Transverse colon (tissue), 4 donors: ENCODE measurements at places on chromosomes 5 and 9.

DNA sequence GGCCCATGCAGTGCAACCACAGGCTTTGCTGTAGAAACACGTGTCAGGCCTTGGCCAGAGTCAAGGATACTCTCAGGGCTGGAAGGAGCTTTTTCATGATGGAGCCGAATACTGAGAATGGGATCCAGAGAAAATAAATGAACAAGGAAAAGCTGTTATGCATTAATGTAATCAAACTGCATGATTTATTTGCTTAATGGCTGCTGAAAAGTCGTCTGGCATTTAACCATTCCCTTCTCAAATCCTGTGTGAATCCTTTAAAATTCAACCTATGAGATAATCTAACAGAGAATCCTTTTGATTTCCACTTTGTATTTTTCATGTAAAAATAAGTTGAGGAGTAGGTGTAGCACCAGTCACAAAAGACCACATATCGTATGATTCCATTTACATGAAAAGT lies 24.1 kb upstream of the GNA14 start:
- DNase-seq: no peak

DNA sequence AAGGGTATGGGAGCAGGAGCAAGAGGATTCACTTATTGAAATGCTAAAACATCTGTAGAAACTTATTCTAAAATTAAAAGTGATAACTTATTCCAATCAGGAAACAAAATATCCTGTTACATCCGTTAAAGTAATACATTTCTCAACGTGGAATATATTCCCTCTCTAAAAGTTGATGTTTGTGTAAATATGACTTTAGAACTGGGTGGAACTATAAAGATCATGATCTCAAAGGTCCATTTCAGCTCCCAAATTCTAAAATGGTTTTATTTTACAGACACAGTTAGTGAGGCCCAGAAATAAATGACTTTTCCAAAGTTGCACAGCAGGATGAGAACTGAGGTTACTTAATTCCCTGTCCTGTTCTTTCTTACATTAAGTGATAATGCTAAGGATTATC lies 21.1 kb downstream of the ISOC1 start:
- DNase-seq: no peak

DNA sequence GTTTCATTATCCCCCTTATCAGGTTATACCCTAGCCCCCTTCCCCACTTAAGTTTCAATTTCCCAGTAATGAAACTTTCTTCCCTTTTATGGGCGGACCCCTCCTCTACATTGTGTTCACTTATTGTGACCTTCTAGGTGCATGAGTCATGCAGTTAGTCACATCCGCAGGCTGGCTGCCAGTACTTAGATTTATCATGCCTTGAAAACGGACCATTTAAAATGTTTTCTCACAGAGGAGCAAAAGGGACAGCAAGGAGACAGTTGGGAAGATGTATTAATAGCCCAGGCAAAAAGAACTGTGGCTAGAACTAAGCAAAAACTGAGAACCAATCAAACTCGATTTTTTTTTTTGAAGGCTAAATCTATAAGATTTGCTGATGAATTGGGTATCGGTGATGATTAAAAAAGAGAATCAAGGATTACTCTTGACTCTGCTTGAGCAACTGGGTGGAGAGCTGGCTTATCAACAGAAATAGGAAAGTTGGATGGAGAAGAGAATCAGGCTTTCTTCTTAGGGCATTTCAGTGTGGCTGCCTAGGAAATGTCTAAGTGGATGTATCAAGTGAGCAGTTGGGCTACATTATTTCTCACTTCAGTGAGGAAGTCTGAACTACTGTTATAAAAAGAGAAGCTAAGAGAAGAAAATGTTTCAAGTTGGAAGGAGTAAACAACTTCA lies 615.0 kb downstream of the HINT1 start:
- DNase-seq: no peak

- no peak for DNase-seq
Measured at GRCh38 chr5:82720213-82721086, 356.7 kb downstream of the TMEM167A start.

DNA sequence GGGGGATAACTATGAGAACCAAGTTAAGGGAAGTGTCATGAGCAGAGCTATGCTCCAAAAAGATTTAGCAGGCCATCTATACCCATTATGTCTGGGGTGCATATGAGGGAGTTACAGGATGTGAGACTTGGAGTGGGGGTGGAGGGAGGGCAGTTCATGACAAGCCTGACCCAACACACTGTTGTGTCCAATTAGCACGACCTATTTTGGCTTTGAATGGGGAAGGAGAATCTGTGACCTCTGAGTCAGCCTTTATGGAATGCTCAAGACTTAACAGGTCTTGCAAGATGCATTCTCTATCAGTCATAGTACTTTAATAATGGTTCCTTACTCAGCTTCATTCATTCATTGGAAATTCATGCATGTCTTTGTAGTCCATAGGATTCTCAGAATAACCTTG lies 71.7 kb downstream of the GRIA1 start:
- no peak for DNase-seq

DNA sequence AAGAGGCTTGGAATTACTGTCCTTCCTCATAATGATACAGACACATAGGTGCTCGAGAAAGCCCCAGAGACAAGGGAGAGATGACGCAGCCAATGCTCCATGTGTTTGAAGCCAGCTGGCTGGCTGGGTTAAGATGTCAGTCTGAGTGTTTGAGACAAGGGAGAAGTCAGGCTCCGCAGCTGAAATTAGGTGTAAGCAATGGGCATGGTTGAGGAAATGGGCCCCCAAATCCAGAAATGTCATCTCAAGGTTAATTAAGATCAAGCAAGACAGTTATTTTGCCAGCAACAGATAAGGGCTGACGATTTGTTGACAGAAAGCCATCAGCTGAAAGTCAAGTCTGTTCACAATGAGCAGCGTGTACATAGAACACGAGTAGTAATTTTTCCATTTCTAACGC lies 713.4 kb downstream of the IRX1 start:
- no peak for DNase-seq

- DNase-seq: no peak
Measured at GRCh38 chr5:98432378-98432777, 341.1 kb upstream of the RGMB start.

DNA sequence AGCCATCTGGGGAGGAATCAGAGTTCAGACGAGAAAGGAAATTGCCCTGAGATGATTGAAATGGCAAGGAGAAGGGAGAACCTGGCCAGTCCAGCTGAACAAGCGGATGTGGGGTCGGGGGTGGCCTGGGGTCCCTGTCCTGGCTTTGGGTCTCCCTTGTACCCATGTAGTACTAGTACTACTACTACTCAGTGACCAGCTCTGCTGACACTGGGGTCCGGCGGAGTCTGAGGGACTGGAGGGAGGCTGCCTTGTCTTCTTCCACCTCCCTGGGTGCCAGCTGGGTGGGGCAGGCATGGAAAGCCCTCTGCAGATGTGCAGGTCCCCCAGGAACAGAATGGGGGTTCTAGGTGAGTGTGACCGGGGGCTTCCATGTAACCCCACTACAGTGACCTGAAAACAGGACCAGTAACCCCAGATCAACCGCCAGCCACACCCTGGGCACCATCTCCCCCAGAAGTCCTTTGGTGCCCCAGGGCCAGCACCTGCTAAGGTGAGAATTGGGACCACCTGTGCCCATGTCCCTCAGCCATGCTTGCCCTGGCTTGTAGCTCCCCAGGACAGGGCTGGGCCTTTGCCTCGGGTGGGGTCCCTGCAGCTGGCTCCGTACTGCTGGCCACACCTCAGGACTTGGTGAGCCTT lies 89.1 kb upstream of the COL5A1 start:
- DNase-seq: no peak

- DNase-seq: no peak
Measured at GRCh38 chr5:171776770-171777759, 8.6 kb upstream of the SMIM23 start.

- DNase-seq: no peak
Measured at GRCh38 chr9:27292659-27293405, 4.1 kb downstream of the EQTN start.

DNA sequence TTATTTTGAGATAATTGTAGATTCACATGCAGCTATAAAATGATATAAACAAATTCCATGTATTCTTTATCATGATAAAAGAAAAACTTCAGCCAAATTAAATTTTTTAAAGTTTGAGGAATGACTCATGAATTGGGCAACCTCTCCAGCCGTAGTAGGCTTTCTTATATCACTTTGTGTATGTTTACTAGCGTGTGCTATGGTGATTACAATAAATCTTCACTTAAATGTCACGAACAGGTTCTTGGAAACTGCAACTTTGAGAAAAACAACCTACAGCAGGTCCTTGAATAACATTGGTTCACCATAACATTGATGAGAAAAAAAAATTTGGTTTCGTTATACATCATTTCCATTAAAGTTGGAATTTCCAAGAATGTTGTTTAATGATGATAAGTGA lies 730.9 kb upstream of the TYRP1 start:
- DNase-seq: no peak

- no peak for DNase-seq
Measured at GRCh38 chr5:143135832-143136551, 267.5 kb downstream of the NR3C1 start.

- no peak for DNase-seq
Measured at GRCh38 chr5:143148771-143149170, 254.7 kb downstream of the NR3C1 start.

GRCh38 chr5:59256331-59256730 lies 637.2 kb downstream of the PDE4D start:
- DNase-seq: no peak

- DNase-seq: no peak
Measured at GRCh38 chr9:101736717-101737116, 1.7 kb downstream of the GRIN3A start.

DNA sequence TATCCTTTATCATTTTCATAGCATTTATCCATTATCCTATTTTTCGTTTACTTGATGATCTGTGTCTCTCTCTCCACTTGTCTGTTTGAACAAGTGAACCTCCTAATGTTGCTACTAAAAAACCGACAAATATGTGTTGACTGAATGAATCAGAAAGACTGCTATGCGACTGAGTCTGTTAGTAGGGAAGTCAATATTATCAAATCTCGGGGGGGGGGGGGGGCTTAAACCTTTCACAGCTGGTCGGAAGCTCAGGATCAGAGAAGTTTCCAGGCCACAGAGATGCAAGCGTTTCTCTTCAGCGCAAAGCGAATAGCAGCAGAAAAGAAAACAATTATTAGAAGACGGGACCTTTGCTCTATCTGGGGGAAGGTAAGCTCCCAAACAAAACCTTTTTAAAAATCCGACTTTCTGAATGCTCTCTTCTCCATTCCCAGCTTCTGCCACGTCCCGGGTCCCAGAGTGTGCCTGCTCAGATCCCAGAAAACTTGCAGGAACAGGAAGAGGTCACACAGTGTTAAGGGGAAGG lies 412 bp downstream of the RIOK2 start:
- no peak for DNase-seq

- no peak for DNase-seq
Measured at GRCh38 chr5:64269164-64269563, 103.5 kb downstream of the RNF180 start.

DNA sequence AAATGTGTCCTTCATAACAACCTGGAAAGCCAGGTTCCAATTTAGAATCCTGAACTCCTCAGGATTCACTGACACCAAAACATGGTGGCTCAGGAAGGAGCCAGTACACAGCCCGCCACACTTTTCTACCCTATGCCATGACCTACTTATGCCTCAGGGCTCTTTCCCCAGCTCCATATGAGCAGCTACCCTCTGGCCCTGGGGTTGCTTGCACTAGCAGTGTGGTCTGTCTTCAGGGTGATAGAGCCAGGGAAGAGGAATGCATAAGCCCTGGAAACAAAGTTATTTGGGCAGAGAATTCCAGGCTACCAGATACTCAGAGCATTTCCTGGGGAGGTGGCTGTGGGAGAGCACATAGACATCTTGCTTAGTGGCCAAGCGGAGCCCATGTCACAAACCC lies 15.0 kb upstream of the ECM2 start:
- DNase-seq: no peak

DNA sequence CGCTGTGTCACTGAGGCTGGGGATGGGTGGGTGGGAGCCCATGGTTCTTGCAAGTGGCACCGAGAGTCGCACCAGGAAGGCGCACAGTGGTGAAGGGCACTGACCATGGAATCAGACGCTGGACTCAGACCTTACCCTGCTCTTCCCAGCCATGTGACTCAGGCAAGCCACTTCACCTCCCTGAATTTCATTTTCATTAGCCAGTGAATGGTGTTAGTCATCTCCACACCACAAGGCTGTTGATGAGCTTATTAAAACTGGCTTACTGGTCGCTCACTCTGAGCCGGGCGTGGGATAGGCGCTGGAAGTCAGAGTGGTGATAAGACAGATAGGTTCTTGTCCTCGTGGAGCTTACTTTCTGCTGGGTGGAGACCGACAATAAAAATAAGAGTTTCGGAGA lies 25.1 kb downstream of the FGF18 start:
- DNase-seq: no peak

DNA sequence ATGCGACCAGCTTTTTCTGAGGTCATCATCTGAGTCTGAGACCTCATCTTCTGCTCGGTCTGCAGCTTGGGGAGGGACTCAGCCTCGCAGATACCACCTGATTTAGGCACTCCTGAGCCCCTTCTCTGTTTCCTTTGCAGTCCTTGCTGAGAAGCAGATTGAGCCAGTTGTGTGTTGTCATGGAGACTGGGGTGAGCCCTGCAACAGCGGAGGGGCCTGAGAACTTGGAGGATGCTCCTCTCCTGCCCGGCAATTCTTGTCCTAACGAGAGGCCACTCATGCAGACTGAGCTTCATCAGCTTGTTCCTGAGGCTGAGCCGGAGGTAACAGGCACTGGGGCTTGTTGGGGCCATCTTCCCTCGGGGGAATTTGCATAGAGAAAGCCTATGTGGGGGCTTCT lies 19.2 kb downstream of the TEX53 start:
- no peak for DNase-seq
